Heart right ventricle (tissue), 16 donors: ENCODE measurements at places on chromosomes 2 and 18. TPM values are rescaled to one million over a fixed set of nuclear protein-coding genes. Genes with fewer than 3 reads are reported as not detected.

Gene TMEM200C
- 0.12 TPM for total RNA-seq

DNA sequence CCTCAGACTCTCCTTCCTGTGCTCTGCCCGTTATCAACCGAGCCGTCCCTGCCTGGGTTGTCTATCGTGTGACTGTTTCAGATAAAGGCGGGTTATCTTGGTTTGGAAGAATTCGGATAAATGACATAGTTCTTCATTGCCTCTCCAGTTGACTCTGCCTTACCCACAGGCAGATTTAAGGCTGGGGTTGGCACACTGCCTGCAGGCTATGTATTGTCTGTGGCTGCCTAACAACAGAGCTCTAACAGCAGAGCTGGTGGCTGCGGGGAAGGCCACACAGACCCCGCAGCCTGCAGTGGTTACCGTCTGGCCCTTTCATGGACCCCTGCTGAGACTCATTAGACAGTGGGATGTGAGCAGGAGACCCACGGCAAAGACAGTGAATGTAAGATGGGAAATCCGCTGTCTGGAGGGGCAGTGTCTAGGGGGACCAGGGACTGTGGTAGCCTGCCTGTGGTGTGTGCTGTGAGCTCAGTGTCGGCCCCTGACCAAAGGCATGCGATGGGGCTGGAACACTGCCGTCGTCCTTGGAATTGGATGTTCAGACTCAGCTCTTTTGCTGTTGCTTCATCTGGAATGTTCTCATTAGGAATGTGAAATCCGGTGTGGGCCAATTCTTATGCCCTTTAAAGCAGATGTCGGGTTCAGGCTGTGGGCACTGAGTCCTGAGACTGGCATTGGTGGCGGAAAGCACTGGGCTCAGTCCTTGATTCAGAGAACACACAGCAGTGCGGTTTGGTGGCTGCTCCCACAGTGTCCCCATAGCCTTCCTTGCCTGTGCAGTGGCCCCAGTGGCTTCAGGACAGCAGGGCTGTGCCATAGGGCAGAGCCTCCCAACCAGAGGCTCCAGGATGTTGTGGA, 44.5 kb downstream of the SH3RF3 start:
- DNase-seq = peak; percentile 72

- DNase-seq = no peak
These were observed 40.6 kb downstream of the DHX57 start for GRCh38 chr2:38835015-38835601.

DNA sequence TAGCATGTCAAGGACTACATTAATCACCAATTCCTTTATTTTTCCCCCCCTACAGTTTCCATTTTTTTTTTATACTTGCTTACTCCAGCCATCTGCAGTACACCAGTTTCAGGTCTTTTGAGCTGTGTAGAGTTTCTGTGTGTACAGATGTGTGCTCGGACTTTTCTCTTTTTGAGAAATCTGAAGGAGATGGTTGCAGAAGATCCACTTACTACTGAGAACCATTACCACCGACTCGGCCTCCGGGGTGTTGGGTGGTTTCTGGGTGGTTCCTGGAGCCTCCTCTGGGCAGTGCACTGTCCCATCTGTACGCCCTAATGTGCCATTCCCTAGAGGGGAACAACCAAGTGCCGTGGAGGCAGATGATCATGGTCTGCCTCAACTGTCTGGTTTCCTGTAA, 15.4 kb upstream of the LYPD6B start:
- DNase-seq = no peak

GRCh38 chr2:233838251-233838650, 16.1 kb downstream of the HJURP start:
- no peak for DNase-seq

GRCh38 chr2:212154477-212154878, 384.1 kb downstream of the ERBB4 start:
- DNase-seq = no peak

DNA sequence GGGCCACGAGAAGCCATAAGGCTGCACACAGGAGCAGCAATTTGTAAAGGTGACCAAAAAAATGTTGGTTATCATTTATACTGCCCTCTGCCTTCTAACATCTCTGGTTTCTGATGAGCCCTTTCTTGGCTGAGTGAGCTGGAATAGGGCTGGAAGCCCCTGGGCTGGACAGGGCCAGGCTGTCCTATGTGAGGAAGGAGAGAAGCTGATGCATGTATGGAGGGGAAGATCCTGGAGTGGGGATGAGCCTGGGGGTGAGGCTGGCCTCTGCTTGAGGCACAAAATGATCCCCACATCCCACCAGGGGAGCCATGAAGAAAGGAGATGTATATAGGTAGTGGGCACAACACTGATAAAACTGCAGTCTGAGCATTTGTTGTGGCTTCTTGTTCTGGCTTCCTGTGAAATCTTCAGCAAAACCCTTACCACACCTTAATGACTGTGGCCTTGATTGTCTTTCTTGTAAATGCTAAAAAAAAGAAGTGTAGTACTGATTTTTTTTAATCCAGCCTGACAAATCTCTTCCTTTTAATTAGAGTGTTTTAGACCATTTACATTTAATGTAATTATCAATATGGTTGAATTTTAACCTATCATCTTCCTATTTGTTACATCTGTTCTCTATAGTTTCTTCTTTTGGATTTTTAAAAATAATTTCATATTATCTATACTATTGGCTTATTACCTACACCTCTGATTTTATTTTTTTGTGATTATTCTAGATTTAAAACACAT, 5.6 kb downstream of the SNED1 start:
- no peak for DNase-seq
